ENCODE measurements at places on chromosomes 7 and 10. TPM values are rescaled to one million over a fixed set of nuclear protein-coding genes. Genes with fewer than 3 reads are reported as not detected.
A peak's percentile ranks its signal among the peaks of the same experiment; 100 is the strongest.

Gene NPC1L1
- total RNA-seq = 0.28 TPM

- H3K4me3 ChIP-seq = no peak overlapping the region
- H3K27ac ChIP-seq = no peak overlapping the region
- DNase-seq = no peak
These were observed 58.6 kb downstream of the PLXDC2 start for GRCh38 chr10:19874791-19875190.

Gene MPP7
- 2.2 TPM for total RNA-seq

DNA sequence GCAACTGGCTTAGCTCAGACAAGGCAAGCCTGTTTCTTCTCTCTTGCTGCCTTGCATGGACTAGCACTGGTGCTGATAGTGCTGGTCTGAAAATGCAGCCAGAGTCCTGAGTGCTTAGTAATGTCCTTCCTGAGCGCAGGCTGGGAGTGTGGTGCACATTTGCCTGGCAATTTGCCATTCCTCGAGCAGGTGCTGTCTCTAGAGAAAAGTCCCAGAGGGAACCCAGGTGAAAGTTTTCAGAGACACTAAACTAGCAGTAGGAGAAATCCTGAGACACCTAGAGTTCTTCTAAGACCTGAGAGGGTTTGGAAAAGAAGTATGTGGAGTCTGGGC, 1.9 kb downstream of the SFTPD start:
- DNase-seq = no peak
- no peaks in the 10 kb centered on the region for H3K36me3 ChIP-seq
- no peaks in the 10 kb centered on the region for H3K27me3 ChIP-seq
- no peaks in the 10 kb centered on the region for H3K4me1 ChIP-seq
- H3K27ac ChIP-seq = no peak overlapping the region

DNA sequence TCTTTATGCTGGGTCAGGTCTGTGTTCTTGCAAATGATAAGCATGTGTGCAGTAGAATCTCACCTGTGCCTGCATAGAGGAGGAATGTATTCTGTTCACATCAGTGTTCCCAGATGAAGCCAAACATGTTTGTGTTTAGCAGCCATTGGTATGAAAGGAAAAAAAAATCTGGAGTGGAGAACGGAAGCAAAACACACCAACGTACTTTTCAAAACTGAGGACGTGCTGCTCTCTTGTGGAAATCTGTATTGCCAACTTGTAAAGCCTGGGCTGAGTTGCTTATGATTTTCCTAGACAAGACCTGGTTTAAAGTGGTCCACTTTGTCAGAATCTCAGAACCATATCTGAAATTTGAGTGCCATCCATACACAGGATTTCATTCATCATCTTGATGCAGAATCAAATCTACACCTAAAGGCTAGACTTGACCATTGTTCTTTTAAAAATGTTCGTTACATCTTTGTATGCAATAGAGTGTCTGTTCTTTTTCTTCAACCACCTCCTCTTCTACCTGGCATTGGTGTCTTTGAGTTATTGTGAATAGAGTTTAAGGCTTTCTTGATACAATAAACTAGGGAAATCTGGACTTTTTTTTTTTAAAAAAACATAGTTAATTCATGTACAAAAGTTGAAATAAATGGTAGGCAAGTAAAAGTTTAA, 367.7 kb downstream of the PHF14 start:
- DNase-seq = no peak
- no peak overlapping the region for H3K27ac ChIP-seq
- H3K27me3 ChIP-seq = no peaks in the 10 kb centered on the region
- H3K36me3 ChIP-seq = no peaks in the 10 kb centered on the region
- H3K4me3 ChIP-seq = no peak overlapping the region

- no peaks in the 10 kb centered on the region for H3K4me1 ChIP-seq
- DNase-seq = no peak
- H3K27me3 ChIP-seq = no peaks in the 10 kb centered on the region
These were observed 131.3 kb downstream of the FANK1 start for GRCh38 chr10:126027692-126028091.

Gene HOXA9
- 0.48 TPM for total RNA-seq

DNA sequence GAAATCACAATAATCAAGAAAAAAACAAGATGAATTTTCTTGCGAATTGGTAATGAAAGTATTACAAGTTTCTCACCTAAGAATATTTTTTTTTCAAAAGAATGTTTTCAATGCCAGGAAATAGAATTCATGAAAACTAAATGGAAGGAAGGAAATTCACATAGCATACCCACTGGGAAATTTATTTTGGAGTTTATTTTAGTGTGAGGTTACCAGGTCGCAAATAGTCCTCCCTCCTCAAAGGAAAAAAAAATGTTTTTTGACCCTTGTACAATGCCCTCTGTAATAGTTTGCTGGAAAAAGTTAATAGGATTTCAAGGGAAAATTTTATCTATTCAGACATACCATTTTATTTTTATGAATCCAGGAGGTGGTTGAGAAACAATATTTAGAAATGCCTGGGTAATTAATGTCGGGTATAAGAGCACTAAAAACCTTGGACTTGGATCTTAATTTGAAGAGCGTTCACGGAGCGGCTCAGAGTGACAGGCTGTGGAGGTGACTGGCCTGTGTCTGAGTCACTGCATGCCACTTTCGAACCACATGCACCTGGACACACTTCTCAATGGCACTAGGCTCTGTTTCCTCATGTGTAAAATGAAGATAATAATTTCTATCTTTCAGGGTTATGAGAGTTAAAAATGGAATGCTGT, 28.2 kb downstream of the CUBN start:
- no peaks in the 10 kb centered on the region for H3K27me3 ChIP-seq
- H3K27ac ChIP-seq = no peak overlapping the region
- H3K4me1 ChIP-seq = no peaks in the 10 kb centered on the region
- no peak overlapping the region for H3K4me3 ChIP-seq
- no peaks in the 10 kb centered on the region for H3K36me3 ChIP-seq

Gene FASTK
- total RNA-seq = 58.0 TPM

DNA sequence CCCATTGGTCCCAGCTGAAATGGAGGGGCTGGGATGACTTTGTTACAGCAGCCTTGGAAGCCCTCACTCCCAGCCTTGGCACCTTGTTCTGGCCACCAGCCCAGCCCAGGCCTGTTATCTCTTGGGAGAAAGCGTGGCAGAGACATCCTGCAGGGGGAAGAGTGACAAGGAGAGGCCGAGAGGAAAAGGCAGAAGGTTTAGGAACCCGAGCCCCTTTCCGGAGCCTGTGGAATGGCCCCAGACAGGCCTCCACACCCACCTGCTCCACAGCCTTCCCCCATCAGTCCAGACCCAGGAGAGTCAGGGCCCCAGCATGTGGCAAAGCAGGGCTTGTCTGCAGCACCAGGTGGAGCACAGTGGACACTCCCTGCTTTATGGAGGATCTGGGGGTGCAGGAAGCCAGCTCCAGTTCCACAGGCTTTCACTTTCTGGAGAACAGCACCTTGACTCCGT, 24.1 kb upstream of the TRIM8 start:
- no peak overlapping the region for H3K4me3 ChIP-seq
- H3K36me3 ChIP-seq = no peaks in the 10 kb centered on the region
- no peak overlapping the region for H3K27ac ChIP-seq
- peak; percentile 68 for DNase-seq
- H3K4me1 ChIP-seq = peaks cover 14% of the 10 kb centered on the region

- DNase-seq = no peak
- peaks cover 3% of the 10 kb centered on the region for H3K4me1 ChIP-seq
- no peaks in the 10 kb centered on the region for H3K27me3 ChIP-seq
- no peaks in the 10 kb centered on the region for H3K36me3 ChIP-seq
These were observed 38.4 kb downstream of the ARID5B start for GRCh38 chr10:61939902-61940301.

Gene DRGX
- not detected for total RNA-seq

DNA sequence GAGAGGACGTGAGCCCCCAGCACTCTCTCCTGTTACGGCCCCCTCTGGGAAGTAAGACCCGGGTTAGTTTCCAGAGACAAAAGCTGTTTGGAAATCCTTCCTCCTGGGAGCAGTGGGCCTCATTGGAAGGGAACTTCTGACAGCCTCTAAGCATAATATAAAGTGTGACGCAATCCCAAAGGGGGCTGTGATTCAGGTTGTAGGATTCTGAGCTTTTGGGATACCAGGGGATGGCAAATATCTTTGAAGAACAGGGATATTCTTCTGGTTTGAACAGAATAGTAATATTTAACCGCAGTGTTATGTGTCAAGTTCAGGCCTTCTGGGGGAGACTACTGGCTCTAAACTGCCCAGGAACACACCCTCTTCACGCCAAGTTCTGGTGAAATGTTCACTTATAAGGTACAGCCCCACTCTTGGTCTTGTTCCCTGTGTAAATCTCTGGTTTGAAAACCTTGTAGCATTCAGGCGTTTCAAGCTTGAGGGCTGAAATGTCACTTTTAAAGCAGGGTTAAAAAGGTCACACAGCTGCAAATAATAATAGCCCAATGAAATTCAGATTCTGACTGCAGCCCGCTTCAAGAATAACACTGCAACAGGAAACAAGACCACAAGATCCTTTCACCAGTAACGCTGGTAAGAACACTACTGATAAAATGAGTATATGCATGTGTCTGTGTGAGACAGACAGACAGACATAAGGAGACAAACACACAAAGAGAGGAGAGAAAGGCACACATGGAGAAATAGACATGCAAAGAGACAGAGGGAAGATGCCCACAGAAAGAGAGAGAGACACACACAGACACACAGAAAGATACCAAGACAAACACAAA, 69.0 kb downstream of the CREB5 start:
- no peaks in the 10 kb centered on the region for H3K36me3 ChIP-seq
- no peaks in the 10 kb centered on the region for H3K4me1 ChIP-seq
- DNase-seq = no peak
- H3K27ac ChIP-seq = no peak overlapping the region
- H3K27me3 ChIP-seq = no peaks in the 10 kb centered on the region

GRCh38 chr10:88270871-88271713, 312.0 kb downstream of the RNLS start:
- H3K27me3 ChIP-seq = no peaks in the 10 kb centered on the region
- peaks cover 5% of the 10 kb centered on the region for H3K4me1 ChIP-seq
- H3K4me3 ChIP-seq = no peak overlapping the region
- DNase-seq = no peak

GRCh38 chr7:121620206-121620605, 224.1 kb upstream of the FAM3C start:
- DNase-seq = no peak
- H3K4me1 ChIP-seq = no peaks in the 10 kb centered on the region
- no peak overlapping the region for H3K4me3 ChIP-seq
- H3K27ac ChIP-seq = no peak overlapping the region

DNA sequence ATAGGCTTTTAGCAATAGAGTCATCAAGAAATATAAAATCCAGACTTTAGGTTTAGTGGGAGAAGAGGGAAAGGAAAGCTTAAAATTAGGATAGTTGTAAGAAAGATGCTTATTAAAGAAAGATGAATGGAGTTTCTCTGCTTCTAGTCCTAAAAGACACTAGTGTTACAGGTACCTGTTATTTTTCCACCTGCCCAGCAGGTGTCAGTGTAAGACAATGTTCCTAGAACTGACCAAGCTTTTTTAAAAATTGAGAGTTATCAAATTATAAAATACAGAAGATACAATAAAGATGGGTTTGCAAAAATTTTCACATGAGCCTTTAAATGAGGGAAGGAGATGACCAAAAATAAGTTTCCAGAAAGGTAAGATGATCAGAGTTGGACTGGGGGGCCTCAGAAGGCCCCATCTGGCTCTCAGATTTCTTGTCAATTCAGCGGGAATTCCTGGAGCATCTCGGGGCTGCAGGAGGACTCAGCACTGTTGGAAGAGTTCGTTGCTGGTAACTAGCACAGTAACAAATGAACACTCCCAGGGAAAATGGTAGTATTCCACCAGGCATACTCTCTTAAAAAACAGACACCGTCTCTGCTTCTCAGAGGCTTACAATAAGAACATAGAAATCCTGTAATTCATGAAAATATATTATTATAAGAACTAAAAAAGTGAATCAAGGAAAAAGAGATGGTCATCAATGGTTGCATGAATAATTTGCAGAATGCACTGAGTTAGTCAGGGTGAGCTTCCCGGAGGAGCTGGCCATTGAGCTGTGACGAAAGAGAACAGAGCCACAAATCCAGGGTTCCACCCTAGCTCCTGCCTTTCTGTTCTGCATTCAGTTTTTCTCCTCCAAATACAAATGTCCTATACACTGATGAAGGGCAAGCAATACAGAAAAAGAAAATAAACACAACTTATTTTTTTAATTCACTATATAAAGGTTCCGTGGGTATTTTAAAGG, 71.8 kb upstream of the PIK3CG start:
- H3K4me1 ChIP-seq = no peaks in the 10 kb centered on the region
- no peak for DNase-seq
- H3K4me3 ChIP-seq = no peak overlapping the region
- no peak overlapping the region for H3K27ac ChIP-seq
- no peaks in the 10 kb centered on the region for H3K36me3 ChIP-seq
- no peaks in the 10 kb centered on the region for H3K27me3 ChIP-seq

GRCh38 chr7:70647801-70648498, 484.0 kb upstream of the GALNT17 start:
- no peaks in the 10 kb centered on the region for H3K4me1 ChIP-seq
- no peaks in the 10 kb centered on the region for H3K27me3 ChIP-seq

Gene CYP2E1
- 3.6 TPM for total RNA-seq

Gene CYP26C1
- not detected for total RNA-seq

GRCh38 chr10:77716458-77717317, 79.1 kb upstream of the KCNMA1 start:
- DNase-seq = no peak
- no peaks in the 10 kb centered on the region for H3K36me3 ChIP-seq
- no peak overlapping the region for H3K27ac ChIP-seq
- H3K4me1 ChIP-seq = no peaks in the 10 kb centered on the region

Gene SUN3
- not detected for total RNA-seq

- H3K27me3 ChIP-seq = no peaks in the 10 kb centered on the region
- H3K27ac ChIP-seq = no peak overlapping the region
- no peak for DNase-seq
- no peaks in the 10 kb centered on the region for H3K36me3 ChIP-seq
These were observed 666 bp downstream of the TMEM139 start for GRCh38 chr7:143285470-143285778.
